EH (cell line): ENCODE measurements at places on chromosomes 11 and 22.

- DNase-seq: no peak
Observed at GRCh38 chr11:64348383-64349024, 8.5 kb downstream of the CCDC88B start.

DNA sequence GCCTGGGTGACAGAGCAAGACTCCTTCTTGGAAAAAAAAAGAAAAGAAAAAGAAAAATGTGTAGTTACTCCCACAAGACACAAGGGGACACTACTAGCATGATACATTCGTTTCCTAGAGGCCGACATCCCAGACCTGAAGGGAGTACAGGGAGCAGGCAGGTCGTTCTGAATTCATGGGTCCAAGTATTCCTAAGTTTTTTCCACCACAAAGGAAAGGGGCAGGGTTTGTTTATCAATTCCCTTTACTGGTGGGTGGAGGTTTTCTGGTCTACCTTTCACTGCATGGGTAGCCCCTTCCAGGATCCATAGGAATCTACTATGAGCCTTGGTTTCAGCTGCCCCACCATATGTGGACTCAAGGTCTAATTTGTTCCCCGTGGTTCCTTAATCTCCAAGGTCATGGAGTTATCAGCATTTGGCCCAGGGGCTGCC lies 11.8 kb downstream of the TIGD3 start:
- peak; percentile 84 for DNase-seq

GRCh38 chr11:28228196-28228895 lies 120.2 kb downstream of the METTL15 start:
- DNase-seq: peak; percentile 62

DNA sequence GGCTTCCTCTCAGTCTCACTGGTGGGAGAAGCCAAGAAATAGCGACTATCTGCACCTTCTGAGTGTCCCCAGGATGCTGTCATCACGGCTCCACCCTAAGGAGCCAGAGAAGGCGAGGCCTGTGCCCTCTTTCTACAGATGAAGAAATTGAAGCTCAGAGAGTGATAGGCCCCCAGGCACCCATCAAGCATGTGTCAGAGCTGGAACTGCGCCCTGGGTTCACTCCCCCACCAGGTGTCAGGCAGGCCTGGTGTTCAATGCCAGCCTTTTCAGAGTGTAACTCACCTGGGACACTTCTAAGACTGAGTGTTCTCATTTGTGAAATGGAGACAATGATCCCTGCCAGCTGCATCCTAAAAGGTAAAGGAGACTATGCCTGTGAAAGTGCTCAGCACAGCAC lies 127.3 kb upstream of the SEZ6L start:
- DNase-seq: no peak

DNA sequence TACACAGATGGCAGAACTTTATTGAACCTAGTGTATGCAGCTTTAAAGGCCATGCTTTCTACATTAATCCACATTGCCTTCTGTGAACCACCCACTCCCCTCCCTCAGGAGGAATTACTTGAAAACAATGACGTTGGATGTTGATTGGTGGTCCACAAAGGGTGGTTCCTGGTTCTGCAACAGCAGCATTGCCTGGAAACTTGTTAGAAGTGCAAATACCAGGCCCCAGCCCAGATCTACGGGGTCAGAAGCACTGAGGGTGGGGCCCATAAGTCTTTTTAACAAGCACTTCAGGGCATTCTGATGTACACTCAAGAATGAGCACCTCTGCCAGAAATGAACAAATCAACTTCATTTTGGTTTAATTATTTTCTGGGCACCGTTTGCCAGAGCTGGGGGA lies 91.0 kb downstream of the ISX start:
- DNase-seq: no peak

- no peak for DNase-seq
Observed at GRCh38 chr11:64629103-64629502, 38.1 kb downstream of the SLC22A12 start.

GRCh38 chr11:86386746-86387145 lies 12.1 kb downstream of the CCDC81 start:
- DNase-seq: peak; percentile 18

- DNase-seq: peak; percentile 99
Observed at GRCh38 chr22:30830907-30831306, 136.2 kb downstream of the OSBP2 start.

- DNase-seq: peak; percentile 52
Observed at GRCh38 chr11:12674936-12675696, 895 bp downstream of the TEAD1 start.

- DNase-seq: no peak
Observed at GRCh38 chr11:44189986-44190882, 94.8 kb downstream of the EXT2 start.

DNA sequence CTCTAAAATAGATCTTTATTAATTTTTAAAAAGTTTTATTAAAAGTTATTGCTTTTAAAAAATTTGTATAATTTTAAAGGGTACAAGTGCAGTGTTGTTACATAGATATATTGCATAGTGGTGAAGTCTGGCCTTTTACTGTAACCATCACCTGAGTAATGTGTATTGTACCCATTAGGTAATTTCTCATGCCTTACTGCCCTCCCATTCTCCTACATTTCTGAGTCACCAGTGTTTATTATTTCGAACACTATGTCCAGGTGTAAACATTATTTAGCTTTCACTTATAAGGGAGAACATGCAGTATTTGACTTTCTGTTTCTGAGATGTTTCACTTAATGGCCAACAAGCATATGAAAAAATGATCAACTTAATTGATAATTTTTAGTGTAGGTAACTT lies 2.3 kb downstream of the OR51G1 start:
- no peak for DNase-seq

- peak; percentile 73 for DNase-seq
Observed at GRCh38 chr22:28051787-28052356, 132.8 kb upstream of the PITPNB start.

DNA sequence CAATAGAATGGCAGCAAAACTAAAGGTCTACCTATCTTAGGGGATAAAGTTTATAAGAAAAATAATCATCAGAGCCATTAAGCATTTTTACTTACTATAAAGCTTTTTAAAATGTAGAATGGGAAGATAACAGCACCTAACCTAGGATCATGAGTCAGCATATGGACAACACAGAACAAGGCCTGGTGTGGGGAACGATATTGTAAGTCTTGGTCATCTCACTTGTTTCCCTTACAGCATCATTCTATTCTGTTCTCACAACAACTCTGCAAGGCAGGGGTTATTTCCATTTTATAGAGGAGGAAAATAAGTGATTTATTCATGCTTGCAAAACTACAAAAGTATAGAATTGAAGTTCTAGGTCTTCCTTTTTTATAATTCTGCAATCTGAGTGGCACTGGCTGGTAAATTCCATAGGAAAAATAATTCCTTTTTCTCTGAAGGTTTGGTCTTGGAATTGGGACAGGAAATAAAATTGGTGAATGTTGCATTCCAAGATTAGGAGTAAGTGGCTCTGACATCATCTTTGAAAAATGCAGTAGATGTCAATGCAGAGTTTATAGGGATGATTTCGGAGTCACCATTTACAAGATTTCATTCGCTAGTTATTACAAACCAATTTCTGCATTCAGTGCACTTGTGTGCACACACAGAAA lies 423.0 kb downstream of the DYNC2H1 start:
- peak; percentile 89 for DNase-seq

GRCh38 chr11:10540546-10540914 lies 457 bp downstream of the RNF141 start:
- no peak for DNase-seq

- no peak for DNase-seq
Observed at GRCh38 chr11:105027678-105028077, 4.7 kb upstream of the CASP5 start.

- no peak for DNase-seq
Observed at GRCh38 chr22:48628891-48629543, 1198.7 kb downstream of the BRD1 start.

GRCh38 chr11:112880495-112880894 lies 80.7 kb upstream of the NCAM1 start:
- DNase-seq: no peak

GRCh38 chr22:43098356-43098755 lies 9.2 kb upstream of the TTLL1 start:
- no peak for DNase-seq

GRCh38 chr11:34366522-34366921 lies 8.7 kb upstream of the ABTB2 start:
- no peak for DNase-seq

- no peak for DNase-seq
Observed at GRCh38 chr11:8209208-8209807, 40.5 kb upstream of the RIC3 start.

DNA sequence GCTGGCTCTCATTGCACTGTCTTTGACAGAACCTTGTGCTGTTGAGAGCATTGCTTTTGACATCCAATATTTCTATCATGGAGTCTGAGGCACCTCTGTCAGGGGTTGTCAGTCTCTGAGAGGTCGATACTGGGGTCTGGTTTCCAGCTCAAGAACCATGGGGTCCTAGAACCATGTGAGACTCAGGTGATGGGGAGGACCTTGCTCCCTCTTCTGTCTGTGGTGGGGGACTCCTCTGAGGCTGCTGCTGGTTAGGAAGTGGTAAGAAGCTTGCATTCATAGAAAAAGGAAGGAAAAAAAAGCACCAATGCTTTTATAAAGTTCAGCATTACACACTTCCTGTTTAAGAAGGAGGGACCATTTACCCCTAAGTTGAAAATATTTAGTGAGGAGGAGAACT lies 91.8 kb upstream of the CD44 start:
- no peak for DNase-seq

DNA sequence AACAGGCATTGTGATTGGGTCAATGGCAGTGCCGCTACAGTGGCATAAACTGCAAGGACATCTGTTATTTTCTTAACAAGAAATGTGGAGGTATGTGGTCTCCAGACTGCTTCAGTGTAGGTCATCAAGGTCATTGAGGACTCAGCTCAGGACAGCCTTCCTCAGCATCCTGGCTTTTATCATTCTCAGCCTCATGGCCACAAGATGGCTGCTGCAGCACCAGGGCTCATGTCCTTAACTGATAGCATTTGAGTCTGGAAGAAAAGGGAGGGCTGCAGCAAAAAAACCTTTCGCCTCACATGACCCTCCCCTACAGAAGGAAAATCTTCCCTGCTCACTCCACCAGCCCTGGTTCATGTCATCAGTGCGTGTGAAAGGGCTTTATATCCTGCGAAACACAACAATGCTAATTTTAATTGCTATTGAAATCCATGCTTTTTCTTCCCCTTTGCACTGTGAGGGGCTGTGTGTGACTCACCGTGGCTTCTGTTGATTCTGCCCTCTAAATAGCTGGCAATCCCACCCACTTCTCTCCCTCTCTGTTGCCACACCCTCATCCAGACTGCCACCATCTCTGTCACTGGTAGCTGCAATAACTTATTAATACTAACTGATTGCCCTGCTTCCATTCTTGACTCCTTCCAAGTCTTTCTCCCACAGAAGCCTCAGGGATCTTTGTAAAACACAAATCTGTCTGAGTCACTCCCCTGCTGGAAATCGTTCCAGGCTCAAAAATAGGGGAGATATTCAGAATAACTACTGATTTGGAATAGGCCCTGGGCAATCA lies 43.8 kb downstream of the CHRDL2 start:
- peak; percentile 50 for DNase-seq

- DNase-seq: peak; percentile 71
Observed at GRCh38 chr11:77747381-77747969, 73.0 kb downstream of the RSF1 start.

DNA sequence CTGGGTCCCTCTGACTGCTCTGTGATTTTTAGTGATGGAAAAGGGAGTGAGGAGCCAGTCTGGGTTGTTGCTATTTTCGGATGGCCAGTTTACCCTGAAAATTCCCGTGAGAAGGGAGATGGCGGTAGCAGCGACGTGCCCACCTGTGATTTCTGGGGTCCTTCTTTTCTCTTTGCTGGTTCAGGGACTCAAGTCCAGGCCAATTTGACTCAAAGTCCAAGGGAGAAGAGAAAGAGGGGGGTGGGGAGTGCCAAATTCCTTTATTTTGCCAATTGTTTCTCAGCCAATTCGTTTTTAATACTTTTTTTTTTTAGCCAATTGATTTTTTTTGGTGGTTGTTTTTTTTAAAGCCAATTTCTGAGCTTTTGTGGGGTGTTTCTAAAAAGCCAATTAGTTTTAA lies 6.9 kb downstream of the IGF2 start:
- no peak for DNase-seq

DNA sequence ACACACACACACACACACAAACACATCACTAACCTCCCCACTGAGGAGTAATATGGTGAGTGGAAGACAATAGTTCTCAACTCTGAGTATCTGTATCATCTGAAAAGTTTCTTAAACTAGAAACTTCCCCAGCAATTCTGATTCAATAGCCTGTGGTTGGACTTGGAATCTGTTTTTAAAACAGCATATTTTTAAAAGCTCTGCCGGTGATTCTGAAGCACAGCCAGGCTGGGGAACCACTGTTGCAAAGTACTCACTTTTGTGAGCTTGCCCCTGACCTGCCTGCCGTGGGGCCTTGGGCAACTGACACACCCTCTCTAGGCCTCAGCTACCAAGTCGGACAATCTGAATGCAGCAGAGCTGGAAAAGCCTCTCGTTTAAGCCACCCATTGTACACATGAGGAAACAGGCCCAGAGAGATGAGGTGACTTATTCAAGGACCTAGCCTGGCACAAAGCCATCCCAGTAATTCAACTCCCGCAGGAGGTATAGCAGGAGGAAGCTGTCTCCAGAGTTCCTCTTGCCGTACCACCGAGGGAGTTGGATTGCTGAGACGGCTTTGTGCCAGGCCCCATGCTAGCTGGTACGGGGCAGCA lies 8.9 kb downstream of the SLC15A3 start:
- no peak for DNase-seq

GRCh38 chr11:134642206-134642605 lies 230.2 kb upstream of the B3GAT1 start:
- DNase-seq: no peak

DNA sequence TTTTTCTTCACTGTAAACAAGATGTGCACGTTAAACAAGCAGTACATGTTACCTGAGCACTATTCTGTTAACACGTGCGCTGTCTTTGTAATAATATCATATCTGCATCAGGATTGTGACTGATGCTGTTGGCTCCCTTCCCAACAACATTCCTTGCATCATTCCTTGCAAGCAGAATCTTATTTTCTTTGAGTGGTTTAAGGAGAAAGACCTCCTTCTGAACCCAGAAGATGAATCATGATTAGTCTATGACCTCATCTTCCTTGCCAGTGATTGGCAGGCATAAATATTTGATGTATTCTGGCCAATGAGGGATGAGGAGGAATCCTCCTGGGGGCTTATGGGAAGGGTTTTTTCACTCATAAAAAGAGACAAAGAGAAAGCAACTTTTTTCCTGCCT lies 46.2 kb downstream of the C11orf71 start:
- peak; percentile 92 for DNase-seq

DNA sequence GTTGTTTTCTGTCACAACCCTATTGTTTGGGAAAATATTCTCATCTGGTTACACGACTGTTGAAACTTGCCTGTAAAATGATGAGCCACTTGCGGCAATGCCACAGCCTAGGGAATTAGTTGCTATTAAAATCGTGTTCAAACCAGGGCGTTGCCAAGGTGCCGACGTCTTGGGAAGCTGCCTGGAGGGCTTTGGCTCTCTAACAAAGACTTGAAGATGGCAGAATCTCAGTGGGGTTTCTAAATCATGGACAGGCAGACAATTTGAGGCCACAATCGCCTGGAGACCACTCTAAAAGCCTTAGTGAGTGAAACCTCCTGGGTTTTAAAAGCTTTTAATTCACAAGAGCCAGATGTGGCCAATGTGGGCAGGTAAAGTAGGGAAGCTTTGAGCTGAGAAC lies 117.2 kb upstream of the BMAL1 start:
- no peak for DNase-seq

GRCh38 chr11:1049911-1050580 lies 13.5 kb upstream of the MUC6 start:
- no peak for DNase-seq

- no peak for DNase-seq
Observed at GRCh38 chr11:117551761-117552343, 224.2 kb downstream of the CEP164 start.
